Activated CD8-positive, alpha-beta T cell treated with anti-CD3 and anti-CD28 coated beads for 36 hours (primary cell): ENCODE measurements at places on chromosomes 1 and 21.
A peak's percentile ranks its signal among the peaks of the same experiment; 100 is the strongest.

DNA sequence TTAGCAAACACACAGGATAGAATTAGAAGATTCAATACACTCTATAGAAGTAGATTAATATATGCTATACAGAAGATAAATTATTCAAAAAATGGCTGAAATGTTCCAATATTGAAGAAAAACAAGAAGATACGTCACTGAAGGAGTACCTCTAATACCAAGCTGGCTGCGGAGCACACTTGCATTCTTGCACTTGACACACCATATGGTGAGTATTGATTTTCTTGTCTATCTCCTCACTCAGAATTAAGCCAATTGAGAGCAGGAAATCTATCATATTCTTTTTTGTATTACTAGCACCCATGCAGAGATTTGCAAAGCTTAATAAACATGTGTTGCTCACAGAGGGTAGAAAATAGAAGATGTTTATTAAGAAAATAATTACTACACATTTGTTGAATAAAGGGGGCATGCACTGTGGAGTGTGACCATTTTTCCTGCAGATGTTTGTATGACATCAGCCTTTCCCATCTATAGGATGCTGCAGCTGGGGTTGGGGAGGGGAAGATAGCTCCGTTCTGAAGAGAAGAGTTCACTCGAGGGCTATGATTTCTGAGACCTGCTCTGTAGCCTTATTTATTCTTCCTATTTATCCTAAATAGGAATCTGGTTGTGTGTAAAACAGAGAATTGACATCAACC, 318.1 kb downstream of the HHIPL2 start:
- no peak for DNase-seq

DNA sequence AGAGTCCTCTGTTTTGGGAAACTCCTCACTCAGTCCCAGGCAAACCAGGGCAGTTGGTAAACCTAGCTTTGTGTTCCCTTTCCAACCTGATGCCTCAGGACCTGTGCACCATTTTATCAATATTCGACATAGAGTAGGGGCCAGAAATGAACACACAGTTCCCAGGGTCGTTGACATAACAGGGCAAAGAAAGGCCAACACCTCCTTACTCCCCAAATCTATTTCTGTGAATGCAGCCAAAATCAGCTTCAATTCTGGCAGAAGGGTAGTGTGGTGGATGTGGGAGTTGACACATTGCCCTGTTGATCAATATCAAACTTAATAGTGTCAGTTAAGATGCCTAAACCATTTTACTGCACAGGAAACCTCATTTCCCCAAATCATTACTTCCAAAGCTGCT, 104.6 kb upstream of the SPATA6 start:
- no peak for DNase-seq

DNA sequence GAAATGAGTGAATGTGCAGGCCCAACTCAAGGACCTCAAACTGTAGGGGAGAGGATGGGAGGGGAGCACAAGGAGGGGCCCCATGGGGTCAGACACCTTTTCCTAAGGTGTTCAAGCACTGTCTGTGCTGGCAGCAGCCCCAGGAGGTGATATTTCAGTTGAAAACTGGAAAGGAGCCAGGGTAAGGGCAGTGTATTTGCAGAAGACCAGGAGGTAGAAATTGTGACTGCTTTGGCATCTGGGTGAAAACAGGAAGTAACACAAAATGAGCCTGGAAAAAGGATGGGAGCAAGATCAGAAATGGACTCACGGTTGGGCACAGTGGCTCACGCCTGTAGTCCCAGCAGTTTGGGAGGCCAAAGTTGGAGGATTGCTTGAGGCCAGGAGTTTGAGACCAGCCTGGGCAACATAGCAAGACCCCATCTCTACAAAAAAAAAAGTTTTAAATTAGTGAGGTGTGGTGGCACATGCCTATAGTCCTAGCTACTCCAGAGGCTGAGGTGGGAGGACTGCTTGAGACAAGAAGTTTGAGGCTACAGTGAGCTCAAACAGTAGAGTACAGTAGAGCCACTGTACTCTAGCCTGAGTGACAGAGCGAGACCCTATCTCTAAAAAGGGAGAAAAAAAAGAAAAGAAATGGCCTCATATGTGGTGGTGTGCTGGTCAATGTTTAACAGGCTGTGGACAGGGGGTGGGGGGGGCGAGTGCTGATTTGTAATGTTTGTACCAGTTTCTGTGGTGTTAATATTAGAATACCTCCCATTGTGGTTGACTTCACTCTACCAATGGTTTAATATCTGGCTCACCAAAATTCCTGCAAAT, 76.2 kb upstream of the ANGPTL1 start:
- no peak for DNase-seq

DNA sequence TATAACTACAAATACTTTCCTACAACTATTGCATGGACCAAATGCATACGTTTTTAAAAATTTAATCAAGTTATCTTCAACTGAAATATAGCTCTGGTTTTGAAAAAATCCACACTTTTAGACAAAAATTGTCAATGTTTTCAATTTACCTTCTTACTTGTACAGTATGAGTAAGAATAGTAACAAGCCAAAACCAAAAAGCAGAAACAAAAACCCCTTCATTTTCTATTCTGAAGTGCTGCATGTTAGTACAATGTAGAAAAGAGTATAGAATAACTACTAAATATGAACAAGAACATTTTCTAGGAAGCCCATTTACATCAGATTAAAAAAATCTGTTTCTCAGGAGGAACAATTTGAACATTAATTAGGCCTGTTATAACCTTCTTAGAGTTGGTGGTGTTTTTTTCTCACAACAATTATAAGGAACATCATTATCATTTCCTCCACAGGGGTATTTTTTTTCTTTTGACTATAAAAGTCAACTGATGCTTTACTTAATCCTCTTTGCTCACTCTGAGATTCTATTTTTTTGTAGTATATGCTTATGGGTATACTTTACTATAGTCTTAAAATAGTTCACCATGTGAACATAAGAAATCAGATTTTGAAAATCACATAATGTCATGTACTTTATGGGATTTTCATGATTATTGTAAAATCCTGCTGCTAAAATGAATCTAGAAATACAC, 475.4 kb downstream of the PTBP2 start:
- DNase-seq = no peak

GRCh38 chr21:28148400-28149064, 844.1 kb downstream of the LTN1 start:
- no peak for DNase-seq

DNA sequence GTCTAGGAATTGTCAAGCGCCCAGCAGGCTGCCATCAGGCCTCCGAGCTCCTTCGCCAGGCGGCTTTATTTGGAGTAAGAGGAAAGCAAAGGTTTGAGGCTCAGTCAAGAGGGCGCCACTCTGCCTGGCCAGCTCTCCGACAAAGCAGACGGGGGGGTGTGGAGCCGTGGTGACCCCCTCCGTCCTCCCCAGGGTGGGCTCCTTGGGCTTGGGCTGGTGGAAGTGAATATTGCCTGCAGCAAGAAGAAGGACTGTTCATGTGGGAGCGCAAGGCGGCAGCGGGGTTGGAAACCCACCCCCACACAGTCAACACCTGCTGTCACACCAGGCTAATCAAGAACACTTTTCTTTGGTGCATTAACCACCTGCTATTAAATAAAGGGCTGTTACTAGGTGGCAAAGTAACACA, 14.6 kb downstream of the EPHX1 start:
- no peak for DNase-seq

GRCh38 chr1:94111879-94112278, 9.1 kb downstream of the ABCA4 start:
- no peak for DNase-seq

DNA sequence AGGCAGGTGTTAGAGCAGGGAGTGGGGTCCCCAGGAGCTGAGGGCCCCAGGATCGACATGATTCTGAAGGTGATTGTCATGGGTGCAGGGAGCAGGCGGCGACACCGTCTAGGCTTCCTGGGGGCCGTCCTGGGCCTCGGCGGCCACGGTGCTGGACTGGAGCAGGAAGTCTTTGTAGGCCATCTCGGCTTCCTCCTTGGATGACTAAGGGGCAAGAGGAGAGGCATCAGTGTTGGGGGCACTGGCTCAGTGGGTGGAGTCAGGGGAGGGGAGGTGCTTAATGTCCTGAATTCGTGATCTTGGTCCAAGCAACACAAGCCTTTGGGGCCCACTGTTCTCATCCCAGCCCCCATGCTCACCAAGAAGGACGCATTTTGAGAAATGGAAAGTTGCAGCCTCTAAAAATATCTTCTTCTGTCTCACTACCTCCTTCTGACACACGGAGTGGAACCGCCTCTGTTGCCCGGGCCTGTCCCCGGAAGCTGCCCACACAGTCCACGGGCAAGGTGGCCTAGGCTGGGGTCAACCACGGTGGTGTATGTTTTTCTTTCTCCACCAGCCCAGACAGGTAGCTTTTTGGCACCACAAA, 8.6 kb upstream of the FCMR start:
- peak; percentile 90 for DNase-seq

- DNase-seq = no peak
Observed at GRCh38 chr1:109229531-109230127, 15.9 kb downstream of the SARS1 start.

DNA sequence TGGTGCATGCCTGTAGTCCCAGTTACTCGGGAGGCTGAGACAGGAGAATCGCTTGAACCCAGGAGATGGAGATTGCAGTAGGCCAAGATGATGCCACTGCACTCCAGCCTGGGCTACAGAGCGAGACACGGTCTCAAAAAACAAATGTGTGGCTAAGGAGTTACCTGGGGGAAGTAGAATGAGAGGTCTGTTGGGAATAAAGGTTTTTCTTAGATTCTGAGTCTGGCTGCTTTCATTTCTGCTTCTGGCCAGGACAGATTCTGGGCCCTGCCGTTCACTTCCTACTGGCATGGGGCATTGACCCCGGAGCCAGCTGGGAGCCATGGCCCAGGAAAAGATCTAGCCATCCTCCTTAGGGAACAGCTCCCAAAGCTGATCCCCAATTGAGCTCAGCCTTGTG, 420 bp upstream of the DCDC2B start:
- DNase-seq = no peak

- DNase-seq = peak; percentile 61
Observed at GRCh38 chr1:202835548-202836072, 24.9 kb downstream of the PCAT6 start.

- DNase-seq = no peak
Observed at GRCh38 chr1:60470246-60470645, 396.7 kb upstream of the C1orf87 start.

- DNase-seq = no peak
Observed at GRCh38 chr1:58395355-58395754, 151.2 kb downstream of the OMA1 start.

DNA sequence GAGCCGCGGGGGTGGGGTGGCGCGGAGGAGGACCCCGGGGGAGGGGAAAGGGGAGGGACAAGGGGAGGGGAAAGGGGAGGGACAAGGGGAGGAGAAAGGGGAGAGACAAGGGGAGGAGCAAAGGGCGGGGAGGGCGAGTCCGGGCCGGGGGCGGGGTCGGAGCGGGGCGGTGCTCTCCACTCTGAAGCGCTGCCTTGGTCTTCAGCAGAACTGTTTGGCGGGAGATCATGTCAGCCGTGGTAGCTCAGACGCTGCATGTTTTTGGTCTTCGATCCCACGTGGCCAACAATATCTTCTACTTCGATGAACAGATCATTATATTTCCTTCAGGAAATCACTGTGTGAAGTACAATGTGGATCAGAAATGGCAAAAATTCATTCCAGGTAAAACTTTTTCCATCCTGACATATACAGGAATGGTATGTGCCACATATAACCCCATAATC, 420 bp downstream of the CFAP57 start:
- DNase-seq = peak; percentile 88

- DNase-seq = no peak
Observed at GRCh38 chr1:59687081-59687480, 127.7 kb upstream of the HOOK1 start.

- DNase-seq = no peak
Observed at GRCh38 chr1:39698568-39698967, 7.3 kb upstream of the HPCAL4 start.

- no peak for DNase-seq
Observed at GRCh38 chr1:209505044-209505443, 78.5 kb upstream of the CAMK1G start.

GRCh38 chr1:18948913-18949685, 7.4 kb downstream of the IFFO2 start:
- no peak for DNase-seq

DNA sequence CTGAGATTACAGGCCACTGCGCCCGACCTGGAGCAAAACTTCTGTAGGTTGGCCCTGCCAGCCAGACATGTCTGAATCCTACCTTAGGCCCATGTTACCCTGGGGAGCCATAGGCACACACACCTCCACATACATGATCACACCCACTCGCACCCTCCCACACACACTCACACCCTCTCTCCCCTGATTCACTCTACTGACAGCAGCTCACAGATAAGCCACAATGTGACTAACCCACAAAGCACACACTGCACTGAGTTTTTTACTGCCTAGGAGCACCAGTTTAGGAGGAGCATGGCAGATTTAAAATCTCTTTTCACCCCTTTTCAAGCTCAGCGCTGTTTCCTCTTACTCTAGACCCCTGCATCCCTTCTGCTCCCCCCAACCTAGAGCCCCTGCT, 41.7 kb downstream of the SLC30A1 start:
- DNase-seq = no peak
